ENCODE measurements at places on chromosomes 2 and 18. TPM values are rescaled to one million over a fixed set of nuclear protein-coding genes. Genes with fewer than 3 reads are reported as not detected.

The REG3A gene
- 0.30 TPM for total RNA-seq

GRCh38 chr18:79890674-79891073 is 60.8 kb downstream of the SLC66A2 start:
- DNase-seq: no peak

GRCh38 chr18:72201032-72201431 is 343.1 kb downstream of the CBLN2 start:
- DNase-seq: no peak

DNA sequence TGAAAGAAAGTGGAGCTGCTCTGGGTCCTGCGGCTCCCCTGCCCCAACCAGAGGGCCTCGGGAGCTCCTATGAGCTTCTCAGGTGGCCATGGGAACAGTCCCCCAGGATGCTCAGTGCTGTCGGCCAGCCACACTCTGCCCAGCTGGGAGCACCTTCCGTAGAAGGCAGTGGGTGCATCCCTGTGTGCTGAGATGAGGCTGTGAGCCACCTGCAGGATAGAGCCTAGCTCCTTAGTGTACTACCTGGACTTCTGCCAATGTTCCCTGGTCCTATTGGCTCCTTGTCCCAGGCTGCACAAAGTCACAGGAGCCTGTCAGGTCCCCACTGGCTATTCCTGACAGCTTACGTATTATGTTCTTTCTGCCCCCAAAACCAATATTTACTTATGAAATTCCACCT is 16.1 kb downstream of the PRELID3A start:
- DNase-seq: no peak

DNA sequence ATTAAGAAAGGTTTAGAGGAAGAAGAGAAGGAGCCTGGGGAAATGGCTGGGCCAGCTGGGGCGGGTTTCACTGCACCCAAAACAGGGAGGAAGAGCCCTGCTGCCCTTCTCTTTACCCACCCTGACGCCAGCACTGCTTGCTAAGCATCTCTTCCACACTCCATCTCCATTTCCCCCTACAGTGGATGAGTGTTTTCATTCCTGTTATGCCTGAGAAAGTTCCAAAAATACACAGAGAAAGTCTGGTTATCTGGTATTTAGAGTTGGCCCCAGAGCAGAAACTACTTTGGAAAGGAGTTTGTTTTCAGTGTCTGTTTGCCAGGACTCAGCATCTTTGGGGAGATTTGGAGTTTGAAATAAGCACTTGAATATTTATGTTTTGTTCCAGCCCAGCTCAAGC is 451.0 kb downstream of the SLC4A3 start:
- DNase-seq: no peak

DNA sequence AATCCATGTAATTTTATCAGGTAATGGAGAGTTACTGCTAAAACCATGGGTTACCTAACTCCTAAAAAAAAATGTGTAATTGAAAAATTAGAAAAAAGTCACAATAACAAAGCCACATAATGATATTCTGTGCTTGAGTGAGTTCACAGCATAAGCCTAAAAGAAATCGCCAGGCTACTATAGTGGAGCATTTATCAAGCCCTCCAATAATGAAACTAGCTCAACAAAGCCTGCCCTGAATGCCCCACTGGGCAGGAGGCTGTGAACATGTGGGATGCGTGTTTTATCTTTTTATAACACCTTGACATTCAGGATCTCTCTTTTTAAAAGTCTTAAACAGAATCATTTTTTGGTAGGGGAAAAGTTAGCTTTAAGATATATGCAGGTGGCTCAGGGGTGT is 86.3 kb downstream of the KCTD18 start:
- DNase-seq: no peak
